Endothelial cell (in vitro differentiated cells): ENCODE measurements at places on chromosomes 4 and X.

DNA sequence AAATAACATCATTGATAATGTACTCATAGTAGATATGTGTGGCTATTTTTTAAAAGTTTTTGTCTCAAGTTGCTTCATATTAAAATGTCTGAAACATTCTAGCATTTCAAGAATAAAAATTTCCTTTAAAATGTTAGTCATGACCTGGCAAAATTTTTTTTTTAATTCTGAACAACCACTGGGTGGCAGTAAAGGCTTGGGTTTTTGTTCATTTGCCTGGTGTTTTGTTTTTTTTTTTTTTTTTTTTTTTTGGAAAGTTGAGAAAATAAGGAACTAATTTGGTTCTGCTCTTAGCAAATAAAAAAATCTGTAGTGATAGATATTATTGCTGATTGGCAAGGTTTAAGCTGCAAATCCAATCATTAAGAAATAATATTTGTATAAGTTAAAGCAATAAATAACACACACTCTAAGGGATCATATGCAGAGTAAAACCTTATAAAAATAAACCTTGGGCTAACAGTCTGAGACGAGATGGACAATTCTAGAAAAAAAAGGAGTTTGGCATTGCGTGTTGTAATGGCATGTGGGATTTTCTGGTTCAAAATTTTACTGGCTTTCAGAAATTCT, 81.4 kb downstream of the CEP44 start:
- peak; percentile 41 for DNase-seq

GRCh38 chrX:31245714-31246113, 173.9 kb upstream of the FTHL17 start:
- DNase-seq: no peak

DNA sequence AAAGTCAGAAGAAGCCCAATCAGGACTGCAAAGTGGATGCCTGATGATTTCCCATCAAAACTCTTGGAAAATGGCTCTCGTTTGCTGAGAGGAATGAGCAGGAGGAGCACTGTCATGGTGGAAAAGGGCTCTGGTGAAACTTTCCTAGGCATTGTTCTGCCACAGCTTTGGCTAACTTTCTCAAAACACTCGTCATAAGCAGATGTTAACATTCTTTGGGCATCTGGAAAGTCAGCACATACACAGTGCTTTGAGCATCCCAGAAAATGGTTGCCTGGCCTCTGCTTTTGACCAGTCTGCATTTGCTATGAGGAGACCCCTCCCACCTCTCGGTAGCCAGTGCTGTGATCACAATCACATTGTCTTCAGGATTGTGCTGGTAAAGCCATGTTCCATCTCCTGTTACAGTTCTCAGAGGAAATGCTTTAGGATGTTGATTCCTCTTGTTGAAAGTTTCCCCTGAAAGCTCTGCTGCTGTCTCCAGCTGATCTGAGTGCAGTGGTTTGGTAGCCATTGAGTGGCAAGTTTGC, 25.2 kb upstream of the TBC1D14 start:
- DNase-seq: peak; percentile 46

GRCh38 chrX:150975655-150976390, 7.3 kb upstream of the HMGB3 start:
- DNase-seq: no peak

- DNase-seq: no peak
These were observed 130.7 kb upstream of the GPRIN3 start for GRCh38 chr4:89438102-89438831.

DNA sequence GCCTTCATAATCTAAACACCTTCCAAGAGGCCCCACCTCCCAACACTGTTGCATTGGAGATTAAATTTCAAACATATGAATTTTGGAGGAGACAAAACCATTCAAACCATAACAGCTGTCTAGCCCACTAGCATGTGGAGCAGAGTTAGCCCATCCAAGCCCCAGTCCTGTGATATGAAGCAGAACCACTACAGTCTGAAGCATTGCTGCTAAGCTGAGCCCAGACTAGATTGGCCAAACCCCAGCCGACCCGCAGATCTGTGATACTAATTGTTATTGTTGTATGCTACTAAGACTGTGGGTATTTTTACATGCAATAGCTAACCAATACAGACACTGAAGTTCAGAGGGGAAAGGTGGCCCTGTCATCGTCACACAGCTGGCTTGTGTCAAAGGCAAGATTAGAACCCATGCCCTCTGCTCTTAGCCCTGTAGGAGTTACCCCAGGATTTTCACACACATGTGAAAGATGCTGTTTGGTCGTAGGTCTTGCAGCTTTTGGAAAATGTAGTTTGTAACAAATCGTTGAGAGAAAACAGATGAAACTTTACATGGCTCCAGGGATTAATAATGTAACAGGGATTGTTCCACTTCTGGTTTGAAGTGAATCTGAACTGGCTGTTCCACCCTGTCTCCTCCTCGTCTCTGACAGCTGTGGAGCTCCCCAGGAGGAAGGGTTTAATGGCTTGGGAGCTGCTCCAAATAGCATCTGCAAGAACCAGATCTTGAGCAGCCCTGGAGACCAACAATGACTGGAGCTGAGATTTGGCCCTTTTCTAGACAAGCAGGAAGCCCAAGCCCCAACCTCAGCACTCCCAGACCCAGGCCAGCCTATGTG, 517.5 kb downstream of the MID1IP1 start:
- DNase-seq: no peak

DNA sequence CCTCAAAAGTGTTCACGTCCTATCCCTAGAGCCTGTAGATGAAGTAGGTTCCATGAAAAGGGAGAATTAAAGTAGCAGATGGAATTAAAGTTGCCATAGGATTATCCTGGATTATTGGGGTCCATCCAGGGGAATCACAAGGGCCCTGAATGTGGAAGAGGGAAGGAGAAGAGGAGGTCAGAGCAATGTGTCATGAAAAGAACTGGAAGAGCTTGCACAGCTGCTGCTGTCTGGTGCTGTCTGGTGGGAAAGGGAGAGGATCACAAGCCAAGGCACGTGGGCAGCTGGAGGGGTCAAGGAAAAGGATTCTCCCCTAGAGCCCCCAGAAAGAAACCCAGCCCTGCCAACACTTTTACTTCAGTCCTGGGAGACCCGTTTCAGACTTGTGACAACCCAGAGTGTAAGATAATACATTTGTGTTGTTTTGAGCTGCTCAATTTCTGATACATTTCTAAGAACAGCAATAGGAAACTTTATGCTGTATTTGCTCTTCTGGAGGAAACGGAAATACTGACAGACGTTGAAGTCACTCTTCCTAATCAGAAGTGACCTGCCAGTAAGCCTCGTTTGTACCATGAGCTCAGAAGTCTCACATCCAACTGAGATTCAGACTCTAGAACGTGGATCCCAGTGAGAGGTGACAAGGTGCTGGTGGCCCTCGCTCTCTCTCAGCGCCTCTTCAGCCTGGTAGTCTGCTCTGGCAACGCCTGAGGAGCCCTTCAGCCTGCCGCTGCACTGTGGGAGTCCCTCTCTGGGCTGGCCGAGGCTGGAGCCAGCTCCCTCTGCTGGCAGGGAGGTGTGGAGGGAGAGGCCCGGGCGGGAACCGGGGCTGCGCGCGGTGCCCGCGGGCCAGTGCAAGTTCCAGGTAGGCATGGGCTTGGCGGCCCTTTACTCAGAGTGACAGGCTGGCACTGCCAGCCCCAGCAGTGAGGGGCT, 34.7 kb upstream of the ENPP6 start:
- DNase-seq: no peak

GRCh38 chr4:25928379-25929297, 14.6 kb downstream of the SMIM20 start:
- no peak for DNase-seq

GRCh38 chr4:91085961-91086360, 958.8 kb downstream of the CCSER1 start:
- no peak for DNase-seq

- DNase-seq: peak; percentile 63
These were observed at the start of gene ZDHHC15 for GRCh38 chrX:75522565-75523431. ZDHHC15 (minus strand) TSS chrX:75523037; CDS start chrX:75523024, 13 bp downstream.

GRCh38 chr4:147318586-147318985, 162.3 kb upstream of the EDNRA start:
- DNase-seq: no peak

DNA sequence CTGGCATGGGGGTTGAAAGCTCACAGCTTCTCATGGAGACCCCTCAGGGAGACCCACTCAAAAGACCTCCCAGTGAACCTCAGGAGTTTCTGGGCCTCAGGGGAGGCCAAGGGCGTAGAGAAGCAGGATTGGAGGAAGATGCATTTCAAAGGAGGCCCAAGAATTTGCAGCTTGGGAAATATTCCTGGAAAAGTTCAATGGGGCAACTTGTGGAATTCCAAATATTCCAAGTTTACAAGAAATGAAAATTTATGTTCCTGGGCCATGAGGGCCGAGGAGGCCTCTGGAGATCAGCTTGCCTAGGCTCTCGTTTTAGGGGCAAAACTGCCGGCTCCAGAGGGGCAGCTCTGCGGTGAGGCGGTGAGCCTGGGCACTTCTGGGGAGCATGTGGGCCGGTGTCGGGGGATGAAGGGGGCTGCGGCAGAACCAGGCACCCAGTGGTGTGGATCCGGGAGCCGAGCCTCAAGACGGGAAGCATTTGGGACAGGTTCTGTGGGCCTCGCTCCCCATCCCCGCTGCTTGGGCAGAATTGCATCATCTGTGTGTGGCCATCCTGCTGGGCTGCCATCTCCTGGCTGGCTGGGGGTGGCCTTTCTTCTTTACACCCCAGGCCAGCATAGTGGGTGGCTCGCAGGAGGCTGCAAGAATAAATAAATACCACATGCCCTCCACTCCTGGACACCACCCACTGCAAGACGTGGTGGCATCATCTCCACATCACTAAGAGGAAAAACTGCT, 54.6 kb upstream of the GPR78 start:
- no peak for DNase-seq

GRCh38 chrX:63993936-63994335, 208.9 kb upstream of the ARHGEF9 start:
- no peak for DNase-seq

GRCh38 chr4:105805501-105806120, 89.7 kb upstream of the NPNT start:
- DNase-seq: no peak

- DNase-seq: no peak
These were observed 255.2 kb upstream of the SFRP2 start for GRCh38 chr4:154044108-154044531.

DNA sequence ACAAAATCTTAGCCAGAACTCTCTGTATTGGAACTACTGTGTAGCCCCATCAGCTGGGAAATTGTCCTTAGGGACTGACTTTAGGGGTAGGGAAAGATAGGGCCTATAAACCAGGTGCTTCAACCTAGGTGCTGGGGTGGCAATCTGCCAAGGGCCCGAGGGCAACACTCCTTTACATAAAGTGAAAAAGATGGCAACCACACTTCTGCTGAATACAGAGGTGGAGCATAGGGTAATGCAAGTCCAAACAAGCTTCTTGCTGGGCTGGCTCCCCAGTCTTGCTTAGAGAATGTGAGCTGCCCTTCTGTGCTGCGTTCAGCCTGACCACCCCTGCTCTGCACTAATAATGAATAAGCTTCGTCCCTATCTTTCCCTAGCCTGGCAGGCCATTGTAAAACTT, 9.8 kb downstream of the ZBTB33 start:
- no peak for DNase-seq

DNA sequence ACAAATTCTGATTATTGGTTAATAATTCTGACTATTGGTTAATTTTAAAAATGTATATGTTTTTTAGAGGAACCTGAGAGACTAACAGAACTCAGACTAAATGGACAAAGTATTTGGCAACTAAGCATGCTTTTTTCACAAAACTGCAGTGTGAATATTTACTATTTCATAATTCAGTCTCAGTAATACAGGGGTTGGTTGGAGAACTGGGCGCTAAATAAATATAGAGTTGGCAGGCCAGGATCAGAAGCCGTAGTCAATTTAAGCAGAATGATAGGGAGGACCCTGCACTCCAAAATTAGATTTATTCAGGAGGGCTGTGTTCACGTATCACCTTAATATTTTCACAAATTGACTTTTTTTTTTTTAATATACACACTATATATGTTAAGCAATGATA, 5.8 kb downstream of the TIGD2 start:
- DNase-seq: no peak
